ENCODE measurements at places on chromosomes 7 and 10. TPM values are rescaled to one million over a fixed set of nuclear protein-coding genes. Genes with fewer than 3 reads are reported as not detected.

The HK1 gene
- total RNA-seq: 141 TPM

The TMEM130 gene
- total RNA-seq: 0.12 TPM

The NPVF gene
- total RNA-seq: not detected

The CDC14C gene
- total RNA-seq: 0.16 TPM

The CYP2C9 gene
- not detected for total RNA-seq

The EBF3 gene
- 2.7 TPM for total RNA-seq

The NACAD gene
- total RNA-seq: 3.5 TPM

The COL26A1 gene
- not detected for total RNA-seq

The TBXAS1 gene
- 0.32 TPM for total RNA-seq

All from hair follicle dermal papilla cell (primary cell).